ENCODE measurements at places on chromosomes 2 and 18. TPM values are rescaled to one million over a fixed set of nuclear protein-coding genes. Genes with fewer than 3 reads are reported as not detected.

The SIX3 gene
- not detected for total RNA-seq

The ILKAP gene
- total RNA-seq, result 43.3 TPM

The REG3A gene
- total RNA-seq, result not detected

The C2orf66 gene
- not detected for total RNA-seq

DNA sequence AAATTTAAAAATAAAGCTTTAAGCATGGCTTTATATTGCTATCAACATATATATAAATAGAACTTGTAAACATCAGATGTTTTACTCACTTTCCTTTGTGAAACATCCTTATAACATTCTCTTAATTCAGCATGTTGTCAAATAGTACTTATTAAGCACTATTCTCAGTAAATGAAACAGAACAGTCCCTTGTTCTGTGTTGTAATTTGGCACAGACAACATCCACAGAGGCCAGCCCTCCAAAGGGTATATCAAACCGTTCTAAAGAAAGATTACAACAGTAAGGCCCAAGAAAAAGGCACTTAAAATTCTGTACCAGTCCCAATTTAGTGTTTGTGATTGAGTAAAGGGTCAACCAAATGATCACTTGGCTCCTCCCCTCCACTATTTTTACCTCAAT is 46.0 kb downstream of the GAREM1 start:
- DNase-seq, result no peak

- DNase-seq, result no peak
Measured at GRCh38 chr2:112627060-112628040, 18.4 kb upstream of the SLC20A1 start.

- DNase-seq, result no peak
Measured at GRCh38 chr2:128413718-128414341, 95.2 kb upstream of the HS6ST1 start.

DNA sequence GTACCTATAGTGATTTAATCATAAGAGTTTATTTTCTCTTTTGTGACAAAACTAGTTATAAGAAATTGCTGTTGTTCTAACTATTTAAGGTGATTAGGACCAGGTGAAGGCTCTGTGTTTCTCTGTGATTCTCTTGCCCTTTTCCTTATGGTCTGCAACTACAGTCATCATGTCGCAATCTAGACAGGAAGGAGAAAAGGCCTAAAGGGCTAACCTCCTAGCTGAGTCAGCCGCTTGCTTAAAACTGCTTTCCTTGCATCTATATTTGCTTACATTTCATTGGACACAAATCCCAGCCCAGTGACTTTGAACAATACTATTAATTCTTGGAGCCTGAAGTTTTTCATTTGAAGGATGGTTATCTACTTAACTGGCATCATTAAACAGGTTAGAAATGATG is 93.1 kb downstream of the PIK3C3 start:
- no peak for DNase-seq

GRCh38 chr2:223093436-223094241 is 41.6 kb downstream of the KCNE4 start:
- no peak for DNase-seq

GRCh38 chr2:60520151-60520876 is 33.1 kb downstream of the BCL11A start:
- DNase-seq, result no peak

- no peak for DNase-seq
Measured at GRCh38 chr2:181444654-181445053, 12.5 kb upstream of the ITGA4 start.

DNA sequence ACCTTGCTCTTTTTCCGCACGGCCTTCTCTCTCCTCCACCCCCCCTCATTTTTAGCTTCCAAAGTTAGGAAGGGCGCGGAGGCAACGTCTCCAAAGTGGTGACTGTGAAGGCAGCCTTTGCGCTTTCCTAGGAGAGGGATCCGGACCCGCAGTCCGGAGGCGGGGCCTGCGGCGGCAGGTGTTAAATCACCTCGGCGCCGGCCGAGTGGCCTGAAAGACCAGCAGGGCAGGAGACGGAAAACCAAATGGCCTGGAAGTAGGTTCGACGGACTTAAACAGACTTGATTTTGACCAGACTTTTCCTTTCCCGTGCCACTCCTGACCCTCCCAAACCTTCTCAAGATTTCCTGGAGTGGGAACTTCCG is 615 bp downstream of the GORASP2 start:
- DNase-seq, result peak; percentile 61

- no peak for DNase-seq
Measured at GRCh38 chr2:178264211-178264610, 69.9 kb downstream of the OSBPL6 start.

- no peak for DNase-seq
Measured at GRCh38 chr18:63627819-63628218, 16.2 kb downstream of the SERPINB4 start.

GRCh38 chr18:44051026-44051425 is 629.7 kb upstream of the SETBP1 start:
- no peak for DNase-seq

GRCh38 chr2:70362661-70363060 is 60.8 kb upstream of the FAM136A start:
- no peak for DNase-seq

Measured in activated CD8-positive, alpha-beta T cell treated with anti-CD3 and anti-CD28 coated beads for 36 hours (primary cell).